ENCODE measurements at places on chromosomes 13 and 19.

- no peak for DNase-seq
Measured at GRCh38 chr19:2326699-2327360, 1.6 kb downstream of the LSM7 start.

DNA sequence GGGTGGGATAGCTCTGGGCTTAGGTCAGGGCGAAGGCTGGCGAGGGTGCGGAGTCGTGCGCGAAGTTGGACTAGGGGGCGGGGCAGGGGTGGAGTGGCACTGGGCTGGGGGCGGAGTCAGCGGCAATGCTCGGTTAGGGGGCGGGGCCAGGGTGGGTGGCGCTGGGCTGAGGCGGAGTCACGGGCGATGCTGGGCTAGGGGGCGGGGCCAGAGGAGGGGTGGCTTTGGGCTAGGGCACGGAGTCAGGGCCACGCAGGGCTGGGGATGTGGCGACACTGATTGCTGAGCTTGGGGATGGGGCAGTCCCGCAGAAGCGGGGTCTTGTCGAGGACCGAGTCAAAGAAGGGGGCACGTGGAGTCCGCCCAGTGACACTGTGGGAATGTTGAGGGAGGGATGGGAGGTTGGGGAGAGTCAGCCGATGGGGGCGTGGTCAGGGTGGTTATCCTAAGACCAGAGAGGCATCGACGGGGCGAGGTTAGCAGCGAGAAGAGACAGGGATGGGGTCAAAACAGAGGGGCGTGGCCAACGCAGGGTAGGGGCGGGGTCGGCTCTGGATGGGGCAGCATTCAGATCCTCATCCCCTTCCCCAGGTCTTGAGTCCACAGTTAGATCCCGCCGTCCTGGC lies 8.7 kb downstream of the HOMER3 start:
- peak; percentile 54 for DNase-seq

- DNase-seq: peak; percentile 99
Measured at GRCh38 chr13:44331912-44332851, 41.4 kb upstream of the SERP2 start.

DNA sequence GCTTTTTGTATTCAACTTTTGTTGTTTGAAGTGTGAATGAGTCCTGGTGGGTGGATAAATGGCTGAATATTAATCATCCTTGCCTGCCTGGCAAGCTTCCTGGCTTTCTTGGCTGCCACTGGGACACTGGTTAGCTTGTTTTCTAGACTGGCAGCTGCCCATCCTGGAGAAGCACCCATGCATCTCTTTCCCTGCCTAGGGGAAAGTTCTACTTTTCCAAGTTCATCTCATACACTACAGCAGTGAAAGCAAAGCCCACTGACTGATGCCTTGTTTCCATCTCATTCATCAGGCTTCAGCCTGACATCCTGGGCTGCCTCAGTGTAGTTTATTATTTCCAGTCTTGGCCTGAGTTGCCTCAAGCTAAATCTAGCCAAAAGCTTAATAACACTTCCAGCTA lies 244.8 kb downstream of the PCDH20 start:
- DNase-seq: no peak

GRCh38 chr13:80860845-80861244 lies 519.9 kb upstream of the SPRY2 start:
- DNase-seq: no peak

DNA sequence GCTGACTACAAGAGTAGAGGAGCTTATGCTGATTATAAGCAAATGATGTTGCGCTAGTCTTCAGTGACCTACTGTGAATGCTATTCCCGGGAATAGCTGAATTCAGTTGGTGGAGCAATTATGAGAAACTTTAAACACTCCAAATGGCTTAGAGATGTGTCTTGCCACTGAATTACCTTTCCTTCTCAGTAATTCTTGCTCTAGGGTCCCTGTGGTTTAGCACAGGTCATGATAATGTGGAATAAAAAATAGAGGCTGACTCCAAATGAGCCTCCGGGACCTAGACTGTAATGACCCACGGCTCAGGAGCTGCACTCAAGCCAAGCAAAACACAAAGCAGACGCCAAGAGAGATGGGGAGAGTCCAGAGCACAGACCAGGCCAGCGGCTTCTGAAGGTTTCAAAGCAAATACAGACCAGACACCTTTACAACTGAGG lies 124.7 kb downstream of the RGCC start:
- peak; percentile 74 for DNase-seq

DNA sequence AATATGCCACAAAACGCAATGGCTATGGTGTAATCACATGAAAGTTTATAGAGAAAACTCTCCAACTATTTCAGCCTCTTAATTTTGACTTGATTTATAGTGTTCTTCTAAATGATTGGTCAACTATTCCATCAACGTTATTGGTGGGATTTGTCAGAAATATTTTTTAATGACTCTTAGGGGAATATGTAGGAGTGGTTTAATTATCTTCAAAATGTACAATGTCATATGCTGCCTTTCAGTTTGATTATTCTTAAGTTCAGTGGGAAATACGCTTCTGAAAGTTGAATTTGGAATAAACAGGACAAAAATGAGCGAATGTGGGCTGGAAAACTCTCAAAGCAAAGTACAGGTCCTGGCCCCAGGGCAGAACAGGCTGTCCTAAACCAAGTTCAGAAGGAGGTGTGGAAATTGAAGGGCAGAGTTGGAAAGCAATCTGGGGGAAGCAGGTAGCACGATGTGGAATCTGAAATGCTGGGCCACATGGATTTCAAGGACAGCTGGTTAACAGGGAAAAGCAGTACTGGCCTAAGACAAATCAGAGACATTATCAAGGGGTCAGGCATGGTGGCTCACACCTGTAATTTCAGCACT lies 60.8 kb upstream of the MYCBP2 start:
- no peak for DNase-seq

DNA sequence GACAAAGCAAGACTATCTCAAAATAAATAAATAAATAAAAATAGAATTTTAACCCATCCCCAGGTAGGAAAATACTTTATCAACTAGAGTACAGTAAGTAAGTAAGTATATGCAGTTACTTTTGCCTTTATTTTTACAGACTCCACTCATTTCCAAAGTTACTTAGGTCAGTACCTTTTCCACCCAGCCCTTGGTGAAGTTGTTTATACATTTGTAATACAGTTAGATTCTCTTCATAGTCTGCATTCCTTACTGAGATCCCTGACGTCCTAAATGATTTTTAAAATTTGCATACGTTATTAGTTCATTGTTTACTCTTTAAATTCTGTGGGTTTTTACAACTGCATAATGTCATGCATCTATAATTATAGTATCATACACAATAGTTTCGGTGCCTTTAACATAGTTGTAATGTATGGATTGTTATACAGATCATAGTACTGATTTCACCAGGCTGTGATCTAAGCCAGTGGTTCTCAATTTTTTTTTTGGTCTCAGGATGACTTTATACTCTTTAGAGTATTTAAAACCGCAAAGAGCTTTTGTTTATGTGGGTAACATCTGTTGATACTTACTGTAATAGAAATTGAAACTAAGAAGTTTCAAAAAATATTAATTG lies 10.4 kb downstream of the SETDB2 start:
- peak; percentile 17 for DNase-seq

- DNase-seq: no peak
Measured at GRCh38 chr13:40563350-40564125, 102.9 kb downstream of the FOXO1 start.

DNA sequence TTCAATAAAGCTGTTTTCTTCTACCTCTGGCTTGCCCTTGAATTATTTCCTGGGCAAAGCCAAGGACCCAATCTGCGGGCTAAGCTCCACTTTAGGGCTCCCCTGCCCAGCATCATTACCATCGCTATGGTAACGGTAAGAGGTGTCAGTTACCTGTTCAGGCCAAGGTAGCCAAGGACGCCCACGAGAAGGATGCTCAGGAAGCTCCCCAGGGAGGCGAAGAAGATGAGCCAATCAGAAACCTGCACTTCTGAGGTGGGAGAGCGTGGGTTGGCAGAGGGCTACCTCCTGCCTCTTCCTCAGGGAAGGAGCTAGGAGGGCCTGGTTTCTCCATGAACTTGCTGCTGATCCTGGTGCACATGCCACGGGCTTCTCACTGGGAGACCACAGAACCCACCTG lies 24.7 kb downstream of the IL12RB1 start:
- no peak for DNase-seq

DNA sequence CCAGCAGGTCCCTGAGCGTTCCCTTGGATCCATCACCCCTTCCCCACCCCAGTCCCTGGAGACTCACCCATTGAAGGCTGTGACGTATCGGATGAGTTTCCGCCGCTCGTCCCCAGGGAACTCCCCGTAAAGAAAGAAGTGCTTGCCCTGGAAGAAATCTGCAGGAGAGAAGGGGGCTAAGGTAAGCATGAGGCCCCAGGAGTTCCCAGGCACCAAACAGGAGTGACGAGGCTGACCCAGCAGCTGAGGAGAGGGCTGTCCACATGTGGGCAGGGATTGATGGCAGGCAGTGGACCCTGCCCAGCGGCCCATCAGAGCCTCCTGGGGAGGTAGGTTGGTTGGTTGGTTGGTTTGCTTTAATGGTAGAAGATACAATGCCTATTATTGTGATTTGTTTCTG lies 11.1 kb downstream of the ZNF575 start:
- no peak for DNase-seq

DNA sequence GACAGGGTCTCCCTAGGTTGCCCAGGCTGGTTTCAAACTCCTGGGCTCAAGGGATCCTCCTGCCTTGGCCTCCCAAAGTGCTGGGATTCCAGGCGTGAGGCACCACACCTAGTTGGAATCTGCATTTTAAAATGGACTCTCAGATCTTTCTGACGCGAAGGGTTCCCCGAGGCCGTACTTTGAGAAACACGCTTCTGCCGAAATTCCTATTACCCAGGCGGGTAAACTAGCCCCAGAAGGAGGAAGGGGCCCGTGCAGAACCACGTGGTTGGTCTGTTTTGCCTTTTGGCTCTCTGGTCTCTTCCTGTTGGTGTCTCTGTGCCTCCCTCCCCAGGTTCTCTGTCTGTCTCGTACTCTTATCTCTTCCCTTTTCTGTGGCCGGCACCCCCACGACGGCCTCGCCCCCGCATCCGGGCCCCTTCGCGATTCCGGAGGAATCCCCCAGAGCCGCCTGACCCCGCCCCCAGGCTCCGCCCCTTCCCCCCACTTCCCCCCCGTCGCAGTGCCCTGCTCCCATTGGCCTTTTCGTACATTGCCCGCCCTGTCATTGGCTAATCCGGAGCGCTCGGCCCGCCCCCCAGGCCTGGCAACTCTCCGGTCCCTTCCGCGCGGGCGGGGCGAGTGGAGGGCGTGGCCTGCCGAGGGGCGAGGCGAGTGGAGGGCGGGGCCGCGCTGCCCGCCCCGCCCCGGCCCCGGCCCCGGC lies at the start of gene TNFAIP8L1:
Gene TNFAIP8L1 (plus strand): TSS at position 689 of the 703 bp plus-strand sequence. CDS start 12,354 bp downstream, outside the sequence.
- DNase-seq: peak; percentile 95

DNA sequence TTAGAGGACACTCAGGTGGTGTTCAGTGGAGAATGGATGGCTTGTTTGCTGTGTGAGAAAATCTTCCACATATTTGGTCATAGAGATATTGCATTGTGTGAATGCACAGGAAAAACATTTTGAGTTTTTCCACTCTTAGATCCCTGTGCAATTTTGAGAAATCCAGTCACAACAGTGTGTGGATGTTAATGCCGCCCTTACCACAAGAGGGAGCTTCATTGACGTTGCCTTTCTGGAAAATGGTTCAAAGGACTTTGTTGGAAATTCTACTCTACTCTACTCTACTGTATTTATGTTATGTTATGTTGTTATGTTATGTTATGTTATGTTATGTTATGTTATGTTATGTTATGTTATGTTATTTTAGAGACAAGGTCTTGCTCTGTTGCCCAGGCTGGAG lies 13.4 kb downstream of the ZNF20 start:
- DNase-seq: no peak

GRCh38 chr13:34803756-34804155 lies 138.3 kb upstream of the NBEA start:
- no peak for DNase-seq

DNA sequence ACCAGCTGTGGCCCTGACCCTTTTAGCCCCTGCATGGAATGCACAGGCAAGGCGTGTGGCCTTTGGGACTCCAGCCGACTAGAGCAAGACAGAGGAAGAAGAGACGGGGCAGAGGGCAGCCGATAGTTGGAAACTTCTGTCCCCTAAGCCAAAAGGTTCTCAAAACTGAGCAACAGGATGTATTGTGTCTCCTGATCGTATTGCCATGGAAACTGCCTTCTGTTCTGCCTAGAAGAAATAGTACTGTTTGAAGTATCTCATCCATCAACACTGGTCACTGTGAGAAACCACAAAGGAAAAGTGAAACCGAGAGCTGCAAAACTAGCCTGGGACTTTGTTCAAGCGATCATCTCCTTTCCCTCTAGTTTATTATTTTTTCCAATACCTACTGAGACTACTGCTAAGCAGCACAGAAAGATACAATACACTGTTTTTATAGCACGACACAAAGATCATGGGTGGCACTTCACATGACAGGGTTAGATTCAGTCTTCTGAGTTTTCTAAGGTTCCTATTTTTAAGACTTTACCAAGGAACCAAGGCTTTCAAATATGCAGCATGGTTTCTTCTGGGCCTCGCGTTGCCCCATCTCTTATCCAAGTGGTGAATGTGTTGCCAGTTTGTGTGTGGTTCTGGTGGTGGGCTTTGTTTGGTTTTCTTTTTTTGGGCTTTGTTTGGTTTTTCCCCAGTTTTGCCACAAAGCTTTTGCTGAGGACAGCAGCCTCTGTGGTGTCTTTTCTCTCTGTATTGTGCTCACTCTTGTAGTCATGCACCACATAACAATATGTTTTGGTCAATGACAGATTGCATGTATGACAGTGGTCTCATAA lies 49.3 kb upstream of the GPR183 start:
- peak; percentile 92 for DNase-seq

DNA sequence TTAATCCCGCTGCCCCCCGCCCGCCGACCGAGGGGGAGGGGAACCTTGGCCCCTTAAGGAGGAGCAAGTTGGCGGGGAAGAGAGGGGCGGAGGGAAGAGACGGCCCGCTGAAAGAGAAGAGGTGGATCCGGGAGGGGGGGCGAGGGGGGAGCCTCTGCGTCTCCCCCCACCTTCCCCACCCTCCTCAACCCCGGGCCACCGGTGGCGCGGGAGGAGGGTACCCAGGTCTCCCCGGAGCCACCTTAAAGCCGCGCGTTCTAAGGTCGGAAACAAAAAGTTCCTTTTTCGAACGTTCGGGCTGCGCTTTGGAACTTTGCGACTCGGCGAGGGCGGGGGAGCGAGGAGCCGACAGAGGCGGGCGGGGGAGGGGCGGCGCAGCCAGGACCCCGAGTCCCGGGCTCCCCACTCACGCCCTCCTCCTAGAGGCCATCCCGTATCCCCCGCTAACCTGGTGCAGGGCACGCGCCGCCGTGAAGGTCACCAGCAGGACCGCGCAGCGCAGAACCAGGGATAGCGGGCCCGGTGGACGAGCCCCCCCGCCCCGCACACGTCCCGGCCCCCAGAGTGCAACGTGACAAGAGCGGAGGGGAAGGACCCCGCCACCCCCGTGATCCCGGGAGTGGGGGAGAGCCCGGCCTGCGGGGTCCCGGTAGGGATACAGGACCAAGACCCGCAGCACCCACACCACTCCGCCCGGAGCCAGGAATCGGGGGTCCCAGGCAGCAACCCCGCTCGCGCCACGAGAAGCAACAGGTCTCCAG lies 659 bp downstream of the ERF start:
- peak; percentile 68 for DNase-seq

GRCh38 chr19:6476155-6476895 lies 5.3 kb downstream of the DENND1C start:
- DNase-seq: peak; percentile 30

- DNase-seq: no peak
Measured at GRCh38 chr13:32136716-32137115, 105.1 kb downstream of the FRY start.

Measured in astrocyte of the spinal cord (primary cell).